GM23248 (cell line): ENCODE measurements at places on chromosomes 11 and 22. TPM values are rescaled to one million over a fixed set of nuclear protein-coding genes. Genes with fewer than 3 reads are reported as not detected.

The SLC22A6 gene
- total RNA-seq = not detected in 2 replicates

The CARD10 gene
- 4.4 and 8.3 TPM in 2 replicates for total RNA-seq

The SMIM38 gene
- not detected in 2 replicates for total RNA-seq

The TRIM29 gene
- total RNA-seq = 1.4 TPM in 1 of 2 replicates, not detected in the other

The ANO3 gene
- total RNA-seq = 0.13 and 0.32 TPM in 2 replicates

The PAMR1 gene
- total RNA-seq = 141 and 151 TPM in 2 replicates

The STIP1 gene
- total RNA-seq = 115 and 123 TPM in 2 replicates

The TNNT3 gene
- not detected in 2 replicates for total RNA-seq

The MIOX gene
- not detected in 2 replicates for total RNA-seq

The EIF3D gene
- 310 and 377 TPM in 2 replicates for total RNA-seq

The HOATZ gene
- total RNA-seq = not detected in 2 replicates

The RAG2 gene
- not detected in 2 replicates for total RNA-seq

The WT1 gene
- total RNA-seq = not detected in 2 replicates

The BEST1 gene
- total RNA-seq = 4.7 and 5.1 TPM in 2 replicates

The RBMXL2 gene
- not detected in 2 replicates for total RNA-seq

The IFITM2 gene
- 75.2 and 104 TPM in 2 replicates for total RNA-seq

The CADM1 gene
- total RNA-seq = 0.38 and 1.4 TPM in 2 replicates

The XKR3 gene
- not detected in 2 replicates for total RNA-seq

The BTBD10 gene
- 43.8 and 56.7 TPM in 2 replicates for total RNA-seq

The CCDC89 gene
- 2.8 and 4.4 TPM in 2 replicates for total RNA-seq
